ENCODE measurements at places on chromosomes 16 and 17. TPM values are rescaled to one million over a fixed set of nuclear protein-coding genes. Genes with fewer than 3 reads are reported as not detected.

DNA sequence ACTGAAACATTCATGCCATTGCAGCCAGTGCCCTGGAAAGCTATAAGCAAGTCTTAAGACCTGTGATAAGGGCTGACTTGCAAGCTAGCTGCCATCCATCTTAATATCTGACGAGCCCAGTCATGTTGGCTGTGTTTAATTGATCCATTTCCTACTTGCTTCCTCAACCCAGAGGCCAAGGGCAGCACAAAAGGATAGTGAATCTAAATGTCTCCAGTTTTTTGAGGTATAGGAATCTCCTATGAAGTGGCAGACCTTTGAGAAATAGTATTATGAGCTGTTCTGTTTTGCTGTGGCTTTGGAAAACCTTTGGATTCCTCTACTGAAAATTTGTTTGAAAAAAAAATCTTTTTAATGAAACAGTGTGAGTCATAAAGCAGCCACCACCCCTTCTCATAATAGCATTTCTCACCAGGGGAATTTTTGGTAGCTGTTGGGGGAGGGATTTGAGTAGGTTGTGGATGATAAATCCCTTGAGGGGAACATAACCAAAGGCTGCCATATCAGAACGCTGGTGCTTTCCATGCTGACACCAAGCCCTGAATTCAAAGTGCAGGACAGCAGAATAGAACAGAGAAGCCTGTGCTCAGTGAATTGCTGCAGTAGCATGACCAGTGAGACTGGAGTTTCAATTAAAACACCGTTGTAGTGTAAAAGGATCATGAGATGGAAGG, 12.9 kb downstream of the ZNRF1 start:
- DNase-seq = no peak

- DNase-seq = no peak
Measured at GRCh38 chr16:10558746-10559641, 21.4 kb downstream of the EMP2 start.

GRCh38 chr16:84635702-84636101, 12.6 kb upstream of the KLHL36 start:
- DNase-seq = no peak

DNA sequence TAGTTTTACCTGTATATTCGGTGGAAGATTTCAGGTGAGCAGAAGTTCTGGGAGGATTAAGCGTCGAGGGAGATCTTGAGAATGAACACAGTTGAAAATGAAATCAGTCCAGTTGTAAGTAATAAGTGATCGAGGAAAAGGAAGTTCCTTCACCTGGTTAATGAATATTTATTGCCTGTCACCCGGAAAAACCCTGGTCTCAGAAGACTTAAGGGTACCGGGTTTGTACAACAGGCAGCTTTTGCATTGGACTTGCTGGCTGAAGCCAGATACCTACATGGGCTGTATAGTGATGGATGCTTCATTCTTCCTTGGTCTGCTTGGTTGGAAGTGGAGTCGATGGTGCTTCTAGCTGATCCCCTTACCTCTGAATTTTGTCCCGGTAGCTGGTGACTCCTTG, 72.7 kb downstream of the PRKCA start:
- DNase-seq = no peak

GRCh38 chr17:45273551-45273957, 11.7 kb upstream of the SPATA32 start:
- DNase-seq = no peak

DNA sequence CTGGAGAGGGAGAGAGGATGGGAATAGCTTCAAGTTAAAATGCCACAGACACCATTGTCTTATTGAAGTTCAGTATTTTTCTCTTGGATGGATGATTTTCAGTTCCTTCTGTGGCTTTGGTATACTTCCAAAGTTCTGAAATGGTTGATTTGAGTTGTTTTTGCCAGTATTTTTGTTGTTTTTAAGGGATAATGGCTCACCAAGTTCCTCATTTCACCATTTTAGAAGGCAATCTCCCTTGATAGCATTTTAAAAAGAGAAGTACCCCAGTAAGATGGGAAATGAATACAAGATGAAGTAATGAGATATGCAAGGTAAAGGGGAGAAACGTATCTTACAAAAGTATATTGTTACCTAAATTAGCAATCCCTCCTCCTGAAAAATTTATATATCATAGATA, 18.5 kb upstream of the SPDYE4 start:
- no peak for DNase-seq

DNA sequence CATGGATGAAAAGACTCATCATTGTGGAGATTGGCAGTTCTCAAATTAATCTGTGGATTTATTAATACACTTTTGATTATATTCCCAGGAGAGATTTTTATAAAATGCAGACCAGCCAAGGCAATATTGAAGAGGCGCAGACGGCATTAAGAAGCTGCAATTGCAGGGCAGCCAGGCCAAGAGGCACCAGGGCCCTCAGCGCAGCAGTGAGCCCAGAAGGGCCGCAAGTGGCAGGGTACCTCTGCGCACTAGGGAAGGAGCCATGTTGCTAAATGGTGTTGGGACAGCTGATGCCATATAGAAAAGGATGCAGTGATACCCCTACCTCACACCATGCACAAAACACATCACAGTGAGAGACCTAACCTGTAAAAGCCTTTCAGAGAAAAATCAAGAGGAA, 36.6 kb upstream of the CHMP6 start:
- no peak for DNase-seq

DNA sequence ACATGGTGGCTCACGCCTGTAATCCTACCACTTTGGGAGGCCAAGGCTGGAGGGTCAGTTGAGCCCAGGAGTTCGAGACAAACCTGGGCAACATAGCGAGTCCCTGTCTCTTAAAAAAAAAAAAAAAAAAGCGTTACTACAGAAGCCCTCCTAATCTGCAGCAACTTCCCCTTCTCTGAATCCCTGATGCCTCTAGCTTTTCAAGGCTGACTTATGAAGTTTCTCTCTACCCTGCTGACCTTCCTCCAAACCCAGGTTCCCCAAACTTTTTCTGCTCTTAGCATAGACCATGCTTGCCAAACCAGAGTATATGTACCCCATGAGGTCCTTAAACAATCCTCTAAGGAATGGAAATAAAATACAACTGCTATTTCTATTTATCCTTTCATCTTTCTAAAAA, 16.4 kb downstream of the LYRM1 start:
- DNase-seq = no peak

- no peak for DNase-seq
Measured at GRCh38 chr17:69949973-69950695, 124.9 kb upstream of the KCNJ16 start.

DNA sequence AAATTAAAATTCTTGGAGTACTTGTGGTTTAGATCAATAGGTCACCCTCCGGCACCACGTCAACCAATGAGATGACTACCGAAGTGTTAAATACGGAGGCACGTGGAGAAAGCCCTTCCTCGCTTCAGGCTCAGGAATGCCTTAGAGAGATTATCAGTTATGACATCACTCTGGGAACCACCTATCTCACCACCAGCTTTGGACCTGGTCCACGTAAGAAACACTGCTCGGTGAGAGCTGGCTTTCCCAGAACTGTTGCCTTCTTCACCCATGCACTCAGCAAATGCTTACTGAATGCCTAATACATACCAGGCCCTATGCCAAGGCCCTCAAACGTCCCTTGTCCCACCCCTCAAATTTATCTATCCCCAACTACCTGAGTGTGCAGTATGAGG, 71.3 kb downstream of the SMG6 start:
- no peak for DNase-seq

GRCh38 chr16:67936124-67936879, at the start of gene PSMB10:
Gene PSMB10 (minus strand): TSS chr16:67936850. CDS start chr16:67936749, 101 bp downstream.
- DNase-seq = peak; percentile 60

DNA sequence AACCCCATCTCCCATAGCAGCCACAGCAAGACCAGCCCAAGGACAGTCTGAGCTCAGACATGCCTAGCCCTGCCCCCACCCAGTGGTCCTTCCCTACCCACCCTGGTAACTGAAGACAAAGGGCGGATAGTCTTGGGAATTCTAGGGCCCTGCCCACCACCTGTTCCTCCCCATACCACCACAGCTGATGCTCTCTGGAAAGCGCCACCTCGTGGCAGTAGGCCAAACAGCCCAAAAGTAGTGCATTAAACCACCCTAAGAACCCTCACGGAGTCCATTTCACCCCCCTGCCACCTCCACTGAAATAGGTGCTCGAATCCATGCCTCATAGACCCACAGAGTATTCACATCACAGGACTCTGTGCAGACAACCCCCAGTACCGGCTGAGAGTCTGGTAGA, 1021.4 kb downstream of the CDH8 start:
- DNase-seq = no peak

DNA sequence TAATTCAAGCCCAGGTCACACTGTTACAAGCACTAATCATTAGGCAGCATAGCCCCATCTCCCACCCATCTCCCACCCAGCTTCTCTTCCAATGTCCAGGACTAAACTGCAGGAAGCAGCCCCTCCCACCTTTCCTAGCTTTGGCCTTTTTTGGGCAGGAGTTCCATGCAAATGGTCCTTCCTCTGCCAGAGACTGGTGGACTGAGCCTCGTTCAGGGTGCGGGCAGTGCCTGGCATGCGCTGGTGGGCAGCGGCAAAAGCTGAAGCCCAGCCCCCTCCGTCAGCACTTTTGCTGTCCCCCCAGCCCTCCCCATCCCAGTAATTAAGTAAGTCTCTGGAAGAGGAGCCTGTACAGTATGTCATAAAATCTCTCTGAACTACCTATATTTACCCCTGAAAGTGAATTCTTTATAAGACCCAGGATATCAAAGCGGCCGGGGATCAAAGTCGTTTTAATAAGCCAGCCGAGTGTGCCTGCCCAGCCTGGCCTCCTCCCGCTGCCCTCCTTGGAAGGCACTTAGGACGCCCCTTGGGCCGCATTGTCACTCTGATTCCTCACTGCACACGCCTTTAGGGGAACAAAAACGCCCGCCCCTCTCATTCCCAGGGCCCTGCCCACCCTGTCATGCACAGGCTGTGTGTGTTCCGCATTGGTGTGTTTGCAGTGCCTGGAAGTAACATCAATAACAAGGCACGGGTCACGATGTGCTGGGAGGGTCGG, 109.9 kb downstream of the IRX5 start:
- DNase-seq = no peak

GRCh38 chr17:75090871-75091854, 3.4 kb downstream of the SLC16A5 start:
- DNase-seq = peak; percentile 63

DNA sequence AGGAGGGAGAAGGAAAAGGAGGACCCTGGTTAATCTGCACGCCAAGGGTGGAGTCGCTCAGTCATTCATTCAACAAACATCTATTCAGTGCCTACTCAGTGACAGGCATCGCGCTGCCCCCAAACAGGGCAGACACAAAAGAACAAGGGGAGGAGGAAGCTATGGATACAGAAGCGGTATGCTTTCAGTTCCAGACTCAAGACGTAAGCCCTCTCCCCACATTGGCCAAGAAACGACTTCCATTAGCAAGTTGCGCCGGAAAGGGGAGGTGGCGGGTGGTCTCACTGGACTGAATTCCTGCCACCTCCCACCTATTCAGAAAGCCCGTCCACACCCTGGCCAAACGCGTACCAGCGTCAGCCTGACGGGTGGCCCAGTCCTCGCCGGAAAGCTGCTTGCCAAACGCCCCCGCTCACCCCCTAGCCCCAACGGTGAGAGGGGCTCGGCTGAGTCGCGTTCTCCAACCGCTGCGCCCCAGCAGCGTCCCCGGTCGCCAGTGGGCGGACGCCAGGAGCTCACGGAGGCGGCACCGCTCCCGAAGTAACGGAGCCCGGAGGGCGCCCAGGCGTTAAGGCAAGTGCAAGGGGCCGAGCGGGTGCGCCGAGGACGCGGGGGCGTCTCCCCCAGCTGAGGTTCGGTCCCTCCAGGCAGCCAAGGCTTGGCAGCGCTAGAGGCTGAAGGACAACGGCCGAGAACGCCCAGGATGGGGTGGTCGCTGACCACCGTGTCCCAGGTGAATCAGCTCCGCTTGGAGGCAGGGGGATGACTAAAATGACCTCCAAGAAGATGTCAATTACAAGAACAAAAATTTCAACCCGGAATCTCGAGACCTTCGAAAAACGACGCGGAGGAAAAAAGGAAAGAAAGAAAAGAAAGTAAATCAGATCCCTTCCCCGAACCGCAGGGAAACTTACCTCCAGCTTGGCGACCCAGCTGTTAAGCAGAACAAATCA, 470.7 kb downstream of the SOX9 start:
- DNase-seq = no peak

DNA sequence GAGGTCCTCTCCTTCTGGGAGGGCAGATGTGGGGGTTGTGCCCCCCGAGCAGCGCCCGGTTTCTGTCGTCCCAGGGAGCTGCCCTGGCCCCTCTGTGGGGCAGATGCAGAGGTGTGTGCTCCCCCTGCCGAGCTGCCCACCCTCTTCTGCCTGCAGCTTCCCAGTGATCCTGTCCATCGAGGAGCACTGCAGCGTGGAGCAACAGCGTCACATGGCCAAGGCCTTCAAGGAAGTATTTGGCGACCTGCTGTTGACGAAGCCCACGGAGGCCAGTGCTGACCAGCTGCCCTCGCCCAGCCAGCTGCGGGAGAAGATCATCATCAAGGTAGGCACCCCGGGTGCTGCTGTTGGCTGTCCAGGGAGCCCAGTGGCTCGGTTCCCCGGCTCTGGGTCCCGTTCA, 110.8 kb downstream of the SDR42E1 start:
- DNase-seq = no peak

DNA sequence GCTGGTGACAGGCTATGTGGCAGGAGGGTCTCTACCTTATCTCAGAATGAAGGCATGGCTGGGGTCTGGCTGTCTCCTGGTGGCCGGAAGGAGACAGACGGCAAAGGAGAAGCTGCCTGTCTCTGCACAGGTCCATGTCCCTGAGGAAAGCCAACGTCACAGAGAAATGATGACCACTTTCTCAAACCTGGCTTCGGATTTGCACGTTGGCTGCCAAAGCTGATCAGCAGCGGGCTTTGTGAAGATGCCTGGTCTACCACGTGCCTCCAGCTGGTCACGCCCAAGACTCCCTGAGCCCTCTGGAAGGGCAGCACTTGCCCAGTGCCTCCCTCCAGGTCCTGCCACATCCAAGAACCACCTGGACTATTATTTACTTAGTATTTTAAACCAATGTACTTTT, 8.4 kb downstream of the DEXI start:
- no peak for DNase-seq

DNA sequence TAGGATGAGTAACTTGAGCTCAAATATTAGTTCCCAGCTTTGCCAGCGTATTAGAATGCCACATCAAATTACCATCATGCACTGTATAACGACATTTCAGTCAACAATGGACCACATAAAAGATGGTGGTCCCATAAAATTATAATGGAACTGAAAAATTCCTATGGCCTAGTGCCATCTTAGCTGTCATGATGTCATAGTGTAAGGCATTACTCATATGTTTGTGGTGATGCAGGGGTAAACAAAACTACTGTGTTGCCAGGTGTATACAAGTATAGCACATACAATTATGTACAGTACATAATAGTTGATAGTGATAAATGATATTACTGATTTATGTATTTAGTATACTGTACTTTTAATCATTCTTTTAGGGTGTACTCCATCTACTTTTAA, 54.4 kb upstream of the NETO2 start:
- DNase-seq = no peak

GRCh38 chr17:3794557-3795389, 6.2 kb downstream of the ITGAE start:
- DNase-seq = no peak

- DNase-seq = no peak
Measured at GRCh38 chr16:88762941-88763340, 22.1 kb downstream of the PIEZO1 start.

GRCh38 chr17:47741109-47741792, 8.2 kb downstream of the TBX21 start:
- DNase-seq = no peak

The SDF2 gene
- 24.1 TPM for total RNA-seq

The PPP1R1B gene
- total RNA-seq = not detected

The CCL5 gene
- total RNA-seq = 1.7 TPM

The GPR179 gene
- total RNA-seq = under 0.01 TPM

The CHST4 gene
- total RNA-seq = 0.09 TPM

The MPO gene
- 0.17 TPM for total RNA-seq

The FBXO39 gene
- 0.05 TPM for total RNA-seq

The ZG16B gene
- total RNA-seq = 0.33 TPM

The OTOP3 gene
- not detected for total RNA-seq

The NUPR1 gene
- 16.1 TPM for total RNA-seq

The CMIP gene
- 14.1 TPM for total RNA-seq

All from liver (tissue), 10 donors.